ENCODE measurements at places on chromosomes 16 and 17.

- no peak for DNase-seq
Observed at GRCh38 chr17:18267366-18267765, 6.9 kb downstream of the MIEF2 start.

- DNase-seq: no peak
Observed at GRCh38 chr16:85503679-85504231, 109.4 kb upstream of the GSE1 start.

DNA sequence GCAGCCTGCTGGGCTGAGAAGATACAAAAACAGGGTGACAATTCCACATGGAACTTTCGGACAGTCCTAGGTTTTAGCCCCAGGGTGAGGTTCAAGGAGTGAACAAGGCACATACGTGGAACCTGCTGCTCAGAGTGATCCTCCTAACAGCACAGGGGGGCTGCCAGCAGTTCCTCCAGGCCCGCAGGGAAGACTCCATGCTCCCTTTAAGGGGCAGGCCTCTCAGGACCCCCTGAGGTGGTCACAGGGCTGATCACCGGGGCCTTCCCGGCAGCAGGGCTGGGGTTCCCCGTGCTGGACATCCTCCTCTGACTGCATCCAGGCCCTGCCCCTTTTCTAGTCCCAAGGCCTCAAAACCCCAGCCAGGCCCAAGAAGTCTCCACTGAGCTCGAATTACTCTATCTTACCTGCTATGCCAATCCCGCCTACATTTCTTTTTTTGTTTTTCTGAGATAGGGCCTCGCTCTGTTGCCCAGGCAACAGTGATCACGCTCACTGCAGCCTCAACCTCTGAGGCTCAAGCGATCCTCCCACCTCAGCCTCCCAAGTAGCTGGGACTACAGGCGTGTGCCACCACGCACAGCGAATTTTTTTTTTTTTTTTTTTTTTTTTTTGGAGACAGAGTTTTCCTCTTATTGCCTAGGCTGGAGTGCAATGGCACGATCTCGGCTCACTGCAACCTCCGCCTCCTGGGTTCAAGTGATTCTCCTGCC is 10.4 kb downstream of the CANT1 start:
- DNase-seq: no peak

GRCh38 chr17:34761646-34762045 is 182.3 kb downstream of the TMEM132E start:
- DNase-seq: no peak

DNA sequence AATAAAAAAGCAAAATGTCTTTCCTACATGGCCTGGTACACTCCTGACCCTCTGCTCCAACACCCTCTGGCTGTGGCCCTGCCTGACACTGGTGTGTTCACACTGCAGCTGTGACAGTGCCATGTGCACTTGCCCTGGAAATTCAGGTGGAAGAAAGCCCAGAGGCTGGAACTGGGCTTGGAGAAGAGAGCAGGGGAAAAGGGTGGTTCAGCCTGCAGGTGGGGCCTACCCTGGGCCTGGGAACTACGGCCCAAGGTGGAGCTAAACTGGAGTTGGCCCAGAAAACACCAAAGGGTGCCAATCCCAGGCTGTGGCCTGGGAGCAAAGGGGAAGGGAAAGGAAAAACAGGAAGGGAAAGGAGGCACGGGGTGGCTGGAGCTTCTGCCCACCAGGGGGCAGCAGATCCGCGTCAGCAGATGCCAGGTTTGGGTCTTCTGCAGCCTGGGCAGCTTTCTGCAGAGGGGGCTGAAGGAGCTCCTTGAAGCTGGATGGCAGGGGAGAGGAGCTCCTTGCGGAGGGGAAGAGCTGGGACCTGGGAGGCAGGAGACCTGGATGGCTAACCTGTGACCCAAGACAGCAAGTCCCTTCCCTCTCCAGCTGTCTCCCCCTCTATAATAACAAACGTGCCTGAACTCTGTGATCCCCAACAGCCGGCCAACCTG is 15.4 kb upstream of the CTCF start:
- DNase-seq: peak; percentile 56

GRCh38 chr16:85350973-85351372 is 238.7 kb upstream of the CIBAR2 start:
- peak; percentile 99 for DNase-seq

- no peak for DNase-seq
Observed at GRCh38 chr16:50269769-50270509, 3.6 kb downstream of the ADCY7 start.

DNA sequence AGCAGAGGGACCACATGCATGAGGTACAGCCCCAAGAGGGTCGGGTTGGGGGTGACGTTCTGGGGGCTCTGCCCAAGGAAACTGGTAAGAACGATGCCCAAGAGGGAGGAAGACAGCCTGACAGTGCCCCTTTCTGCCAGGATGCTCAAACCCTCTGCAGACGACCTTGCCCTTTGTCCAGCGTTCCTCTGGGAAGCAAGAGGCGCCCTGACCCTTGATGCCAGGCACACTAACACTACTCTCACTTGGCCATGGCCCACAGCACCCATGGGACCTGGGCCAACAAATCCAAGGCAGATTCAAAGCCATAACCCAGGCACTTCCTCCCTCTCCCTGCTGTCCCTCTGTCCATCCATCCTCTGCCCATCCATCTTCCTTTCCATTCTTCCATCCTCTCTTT is 20.4 kb downstream of the TK2 start:
- DNase-seq: no peak

- DNase-seq: peak; percentile 45
Observed at GRCh38 chr16:60203525-60204124, 1469.5 kb upstream of the GOT2 start.

- DNase-seq: no peak
Observed at GRCh38 chr16:61014869-61015268, 1021.4 kb downstream of the CDH8 start.

DNA sequence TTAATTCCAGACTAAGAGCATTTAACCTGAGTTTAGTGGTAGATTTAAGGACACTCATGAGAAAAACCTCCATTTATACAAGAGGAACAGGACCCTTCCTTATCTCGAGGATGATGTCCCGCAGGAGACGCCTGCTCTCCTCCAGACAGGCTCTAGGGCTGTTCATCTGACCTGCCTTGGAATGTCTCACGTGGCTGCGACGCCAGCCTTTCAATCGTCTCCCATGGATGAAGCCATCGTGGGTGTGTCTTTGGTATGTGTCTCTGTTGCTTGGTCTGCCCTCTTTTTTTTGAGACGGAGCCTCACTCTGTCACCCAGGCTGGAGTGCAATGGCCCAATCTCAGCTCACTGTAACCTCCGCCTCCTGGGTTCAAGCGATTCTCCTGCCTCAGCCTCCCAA is 16.5 kb downstream of the CHMP6 start:
- no peak for DNase-seq

DNA sequence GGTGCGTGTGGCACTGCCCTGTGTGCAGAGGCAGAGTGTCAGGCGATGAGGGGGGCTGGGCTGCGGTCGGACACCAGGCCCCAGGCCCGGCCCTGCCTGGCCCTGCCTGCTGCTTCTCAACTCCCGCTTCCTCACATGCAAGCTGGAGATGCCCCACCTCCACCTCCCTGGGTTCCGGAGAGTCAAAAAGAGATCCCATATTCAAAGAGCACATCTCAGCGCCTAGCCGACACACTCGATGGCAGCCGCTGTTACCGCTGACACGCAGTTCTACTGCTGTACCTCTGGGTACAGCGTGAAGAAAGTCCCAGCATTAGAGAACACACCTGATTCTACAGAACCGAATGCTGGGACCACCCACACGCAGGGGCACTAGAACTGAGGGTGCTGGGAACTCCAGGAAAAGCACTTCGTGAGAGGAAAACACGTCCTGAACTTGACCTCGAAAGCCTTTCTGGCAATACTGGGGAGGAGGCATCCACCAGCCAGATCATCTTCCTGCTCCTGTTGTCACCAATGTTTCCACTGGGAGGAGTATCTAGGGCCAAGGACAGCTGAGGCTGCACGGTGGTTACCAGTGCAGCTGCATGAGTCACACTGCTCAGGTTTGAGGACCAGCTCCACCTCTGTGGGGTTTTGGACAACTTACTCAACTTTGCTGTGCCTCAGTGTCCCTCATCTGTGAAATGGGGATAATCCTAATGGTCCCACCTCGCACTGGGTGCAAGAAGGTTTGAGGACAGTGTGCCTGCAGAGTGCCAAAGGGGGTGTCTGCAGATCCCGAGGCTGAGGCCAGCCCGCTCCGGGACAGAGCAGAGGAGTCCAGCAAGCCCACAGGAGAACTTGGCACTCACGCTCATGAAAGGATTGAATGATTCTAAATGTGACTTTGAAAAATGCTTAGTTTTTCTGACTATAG is 100.4 kb upstream of the DNAH17 start:
- peak; percentile 65 for DNase-seq

- DNase-seq: peak; percentile 17
Observed at GRCh38 chr17:5282642-5283217, 646 bp downstream of the RABEP1 start.

DNA sequence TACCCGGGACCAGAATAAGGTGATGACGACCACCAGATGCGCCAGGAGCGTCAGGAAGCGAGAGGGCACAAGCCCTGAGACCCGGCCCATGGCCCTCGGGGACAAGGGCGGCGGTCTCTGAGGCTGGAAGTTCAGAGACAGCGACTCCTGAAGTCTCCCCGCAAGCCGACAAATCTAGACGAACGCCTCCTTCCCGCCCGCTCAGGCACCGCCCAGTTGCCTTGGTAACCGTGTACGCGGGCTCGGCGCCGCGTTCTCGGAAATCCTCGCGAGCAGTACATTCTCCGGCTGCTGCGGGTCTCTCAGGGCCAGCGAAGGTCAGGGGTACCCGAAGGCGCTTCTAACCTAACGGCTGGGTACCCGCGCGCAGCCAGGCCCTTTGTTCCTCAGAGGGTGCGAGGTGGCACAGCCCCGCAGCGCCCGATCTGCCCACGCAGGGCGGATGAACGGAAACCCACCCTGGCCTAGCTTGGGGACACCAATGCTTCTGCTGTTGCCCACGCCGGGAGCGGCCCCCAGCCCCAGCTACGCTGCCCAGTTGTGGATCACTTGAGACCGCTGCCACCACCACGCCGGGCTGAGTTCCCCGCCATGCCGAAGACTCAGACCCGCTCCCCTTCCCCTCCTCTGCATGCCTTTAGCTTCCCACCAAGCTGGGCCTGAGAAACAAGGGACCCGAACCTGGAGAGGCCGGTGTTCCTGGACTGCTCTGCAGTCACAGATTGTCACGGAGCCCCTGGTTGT is at the start of gene TMEM107:
TMEM107 (minus strand) TSS at position 184 of the 744 bp plus-strand sequence; CDS start at position 90, 94 bp downstream.
- peak; percentile 75 for DNase-seq

GRCh38 chr17:50129728-50130558 is at the start of gene SAMD14:
Gene SAMD14 (minus strand): TSS chr17:50130160. CDS start chr17:50124959, 5,201 bp downstream.
- DNase-seq: peak; percentile 42

- DNase-seq: no peak
Observed at GRCh38 chr16:21523411-21524067, 75.8 kb upstream of the METTL9 start.

DNA sequence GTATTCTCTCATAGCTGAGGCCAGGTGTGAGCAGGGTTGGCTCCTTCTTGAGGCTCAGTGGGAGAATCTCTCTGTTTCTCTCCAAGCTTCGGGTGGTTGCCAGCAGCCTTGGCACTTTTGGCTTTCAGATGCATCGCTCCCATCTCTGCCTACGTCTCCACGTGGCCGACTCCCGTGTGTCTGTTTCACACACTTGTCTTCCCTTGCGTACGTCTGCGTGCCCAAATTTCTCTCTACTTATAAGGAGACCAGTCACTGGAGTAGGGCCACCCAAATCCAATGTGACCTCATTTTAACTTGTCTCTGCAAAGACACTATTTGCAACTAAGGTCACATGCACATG is 14.7 kb downstream of the OSBPL7 start:
- DNase-seq: no peak

GRCh38 chr16:66619534-66620428 is 15.3 kb downstream of the CMTM3 start:
- peak; percentile 68 for DNase-seq

- no peak for DNase-seq
Observed at GRCh38 chr17:42704837-42705494, 22.6 kb downstream of the CNTNAP1 start.

- DNase-seq: peak; percentile 83
Observed at GRCh38 chr16:970766-971581, at the start of gene LMF1. Gene LMF1 (minus strand): TSS chr16:970984. CDS start chr16:970980, 4 bp downstream.

DNA sequence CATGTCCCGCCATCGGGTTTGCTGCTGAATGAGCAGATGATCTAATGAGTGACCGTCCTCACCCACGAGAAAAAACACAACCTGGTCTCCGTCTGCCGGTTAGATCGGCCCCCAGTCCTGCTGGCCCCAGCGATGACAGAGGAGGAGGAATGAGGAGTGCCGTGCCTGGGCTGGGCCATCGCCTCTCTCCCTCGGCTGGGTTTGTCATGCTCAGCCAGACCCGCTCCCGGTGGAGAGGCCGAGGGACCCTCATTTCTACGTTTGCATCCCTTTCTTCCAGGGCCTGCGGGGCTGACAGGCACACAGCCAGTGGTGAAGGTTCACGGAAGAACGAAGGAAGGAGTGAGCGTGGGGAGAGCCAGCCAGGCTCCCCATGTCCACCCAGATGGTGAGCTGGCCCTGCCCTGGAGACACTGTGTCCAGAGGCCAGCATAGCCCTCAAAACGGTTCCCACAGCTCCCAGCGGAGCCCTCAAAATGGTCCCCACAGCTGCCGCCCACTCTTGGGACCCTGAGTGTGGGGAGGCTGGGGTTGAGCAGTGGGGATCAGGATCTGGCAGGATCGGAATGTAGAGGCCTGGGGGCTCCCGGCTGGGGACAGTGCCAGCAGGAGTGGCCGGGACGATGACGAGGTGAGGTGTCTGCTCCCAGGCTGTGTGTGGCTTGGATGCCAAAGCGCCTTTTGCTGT is 23.9 kb downstream of the CBFA2T3 start:
- no peak for DNase-seq

Measured in LHCN-M2 (cell line).